ENCODE measurements at places on chromosomes 3 and 15. TPM values are rescaled to one million over a fixed set of nuclear protein-coding genes. Genes with fewer than 3 reads are reported as not detected.

TUBGCP5 gene
- 5.0 TPM for polyA plus RNA-seq

SNX22 gene
- 1.4 TPM for polyA plus RNA-seq

WDR49 gene
- not detected for polyA plus RNA-seq

RETNLB gene
- not detected for polyA plus RNA-seq

OPA1 gene
- 23.8 TPM for polyA plus RNA-seq

ANKRD63 gene
- not detected for polyA plus RNA-seq

GPR149 gene
- polyA plus RNA-seq = not detected

IL5RA gene
- not detected for polyA plus RNA-seq

PLIN1 gene
- not detected for polyA plus RNA-seq

SLC7A14 gene
- not detected for polyA plus RNA-seq

RBMS3 gene
- 9.5 TPM for polyA plus RNA-seq

PCOLCE2 gene
- not detected for polyA plus RNA-seq

VWA5B2 gene
- polyA plus RNA-seq = 0.74 TPM

TRIM59 gene
- polyA plus RNA-seq = 67.9 TPM

DCLK3 gene
- not detected for polyA plus RNA-seq

Measured in CD4-positive, CD25-positive, alpha-beta regulatory T cell (primary cell).